A549 treated with GW870086 at 1 μM for 4 hours (cell line): ENCODE measurements at places on chromosomes 16 and 17. TPM values are rescaled to one million over a fixed set of nuclear protein-coding genes. Genes with fewer than 3 reads are reported as not detected.

The RBBP6 gene
- total RNA-seq: 22.1 to 26.0 TPM (median 24.1 TPM) in 5 replicates

The ABCC3 gene
- total RNA-seq: 116 to 158 TPM (median 140 TPM) in 5 replicates

The SALL1 gene
- total RNA-seq: 0.09 to 0.40 TPM (median 0.22 TPM) in 5 replicates

The CD300LB gene
- 0.05 to 0.17 TPM (median 0.10 TPM) in 4 of 5 replicates, not detected in the other for total RNA-seq
